CD4-positive, alpha-beta T cell treated with Interleukin-12 subunit alpha and Interleukin-12 subunit beta, for 1 hour (primary cell): ENCODE measurements at places on chromosomes 3 and 15.

- peak; percentile 68 for DNase-seq
These were observed 1.2 kb upstream of the LCTL start for GRCh38 chr15:66566963-66567531.

DNA sequence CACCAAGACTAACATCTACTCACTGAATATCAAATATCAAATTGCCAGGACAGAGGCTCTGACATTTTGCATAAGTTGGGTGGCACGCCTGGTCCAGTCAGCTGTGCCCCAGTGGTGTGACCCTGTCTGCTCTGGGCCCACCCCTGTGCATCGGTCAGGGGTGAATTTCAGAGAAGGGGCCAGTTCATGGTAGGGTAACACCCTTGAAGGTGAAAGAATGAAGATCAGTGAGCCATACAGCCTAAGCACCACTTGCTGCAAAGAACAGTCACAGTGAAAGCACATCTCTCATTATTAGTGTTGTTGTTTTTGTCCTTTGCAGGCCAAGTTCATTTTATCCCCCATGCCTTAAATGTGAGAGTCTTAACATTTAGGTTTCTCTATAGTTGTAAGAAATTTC, 86.8 kb downstream of the MYRIP start:
- no peak for DNase-seq

DNA sequence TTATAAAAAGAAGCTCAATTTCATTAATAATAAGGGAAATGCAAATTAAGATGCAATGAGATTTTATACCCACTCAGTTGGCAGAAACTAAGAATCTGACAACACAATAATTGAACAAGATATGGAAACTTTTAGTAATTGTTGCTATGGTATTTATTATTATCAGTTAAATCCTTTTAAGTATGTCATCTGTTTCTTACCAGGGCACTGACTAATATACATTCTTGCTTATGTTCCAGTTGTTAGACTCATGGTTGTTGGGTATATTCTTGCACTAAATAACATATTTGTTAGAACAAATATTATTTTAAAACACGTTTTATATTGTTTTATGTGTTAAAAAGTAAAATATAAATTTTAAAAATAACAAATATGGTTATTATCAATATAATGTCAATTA, 690.3 kb downstream of the MECOM start:
- DNase-seq = no peak

DNA sequence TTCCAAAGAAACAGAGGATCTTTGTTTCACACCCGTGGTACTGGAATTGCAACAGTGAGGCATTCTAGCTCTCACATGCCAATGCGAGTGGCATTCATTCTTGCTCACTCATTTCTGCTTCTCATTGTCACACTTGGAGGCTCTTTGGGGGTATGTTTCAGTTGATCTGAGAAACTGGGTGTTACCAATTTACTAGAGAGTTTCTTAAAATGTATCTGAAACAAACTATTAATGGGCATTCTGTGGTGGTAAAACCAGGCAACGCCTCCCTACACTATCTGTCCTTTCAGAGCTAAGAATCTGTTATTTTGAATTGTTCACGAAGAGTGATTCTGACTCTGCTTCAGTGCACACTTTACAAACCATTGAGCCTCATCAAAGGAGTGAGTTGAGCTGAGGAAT, 140.6 kb upstream of the BHLHE40 start:
- no peak for DNase-seq

- no peak for DNase-seq
These were observed 59.9 kb downstream of the MESD start for GRCh38 chr15:80929689-80930088.

DNA sequence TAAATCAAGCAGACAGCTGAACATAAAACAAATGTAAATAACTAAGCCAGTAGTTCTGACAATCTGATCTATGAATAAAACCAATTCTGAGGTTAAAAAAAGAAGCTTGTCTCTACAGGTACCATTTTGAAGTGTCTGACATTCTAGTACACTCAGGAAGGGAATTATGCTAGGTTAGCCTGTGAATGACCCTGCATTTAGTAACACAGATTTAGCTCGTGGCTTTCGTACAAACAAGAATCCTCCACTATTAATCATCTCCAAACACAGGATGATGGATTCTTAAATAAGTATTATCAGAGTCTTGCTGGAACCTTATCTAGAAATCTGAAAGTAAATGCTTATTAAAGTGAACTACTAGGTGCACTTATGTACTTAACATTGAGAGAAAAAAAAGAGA, 1120.1 kb downstream of the ROBO1 start:
- no peak for DNase-seq

GRCh38 chr3:197001972-197002700, 27.5 kb downstream of the MELTF start:
- no peak for DNase-seq

DNA sequence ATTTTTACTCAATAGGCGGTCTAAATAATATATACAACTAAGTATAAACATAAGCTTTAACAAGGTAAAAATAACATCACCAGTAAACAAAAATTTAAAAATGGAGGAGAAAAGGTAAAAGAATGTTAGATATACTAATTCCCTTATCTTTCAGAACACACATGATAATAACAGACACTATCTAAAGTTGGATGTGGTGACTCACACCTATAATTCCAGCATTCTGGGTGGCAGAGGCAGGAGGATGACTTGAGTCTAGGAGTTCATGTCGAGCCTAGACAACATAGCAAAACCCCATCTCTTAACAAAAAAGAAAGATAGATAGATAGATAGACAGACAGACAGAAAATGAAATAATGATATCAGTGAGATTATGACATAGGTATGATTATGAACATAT, 85.1 kb downstream of the STAG1 start:
- DNase-seq = no peak

DNA sequence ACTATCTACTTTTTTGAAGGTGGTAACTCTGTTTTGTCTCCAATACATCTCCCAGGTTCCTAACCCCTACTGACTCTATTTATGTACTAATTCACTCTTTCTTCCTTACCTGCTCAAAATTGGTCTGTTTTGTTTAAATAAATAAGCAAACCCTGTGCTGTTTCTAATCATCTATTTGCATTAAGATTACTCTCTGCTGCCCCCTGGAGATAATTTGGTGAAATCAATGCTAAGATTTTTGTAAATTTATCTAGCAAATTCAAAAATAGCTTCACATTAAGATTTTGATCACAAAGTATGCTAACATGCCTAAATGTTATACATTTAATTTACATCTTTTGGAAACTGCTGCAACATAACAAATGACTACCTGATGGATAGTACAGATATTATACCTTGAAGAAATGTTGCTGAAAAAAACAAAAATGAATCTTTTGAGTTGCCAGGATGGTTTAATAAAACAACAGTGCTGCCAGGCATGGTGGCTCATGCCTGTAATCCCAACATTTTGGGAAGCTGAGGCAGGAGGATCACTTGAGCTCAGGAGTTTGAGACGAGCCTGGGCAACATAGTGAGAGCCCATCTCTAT, 4.4 kb upstream of the CD200R1 start:
- peak; percentile 72 for DNase-seq

GRCh38 chr15:62770752-62771151, 271.8 kb upstream of the TPM1 start:
- no peak for DNase-seq

DNA sequence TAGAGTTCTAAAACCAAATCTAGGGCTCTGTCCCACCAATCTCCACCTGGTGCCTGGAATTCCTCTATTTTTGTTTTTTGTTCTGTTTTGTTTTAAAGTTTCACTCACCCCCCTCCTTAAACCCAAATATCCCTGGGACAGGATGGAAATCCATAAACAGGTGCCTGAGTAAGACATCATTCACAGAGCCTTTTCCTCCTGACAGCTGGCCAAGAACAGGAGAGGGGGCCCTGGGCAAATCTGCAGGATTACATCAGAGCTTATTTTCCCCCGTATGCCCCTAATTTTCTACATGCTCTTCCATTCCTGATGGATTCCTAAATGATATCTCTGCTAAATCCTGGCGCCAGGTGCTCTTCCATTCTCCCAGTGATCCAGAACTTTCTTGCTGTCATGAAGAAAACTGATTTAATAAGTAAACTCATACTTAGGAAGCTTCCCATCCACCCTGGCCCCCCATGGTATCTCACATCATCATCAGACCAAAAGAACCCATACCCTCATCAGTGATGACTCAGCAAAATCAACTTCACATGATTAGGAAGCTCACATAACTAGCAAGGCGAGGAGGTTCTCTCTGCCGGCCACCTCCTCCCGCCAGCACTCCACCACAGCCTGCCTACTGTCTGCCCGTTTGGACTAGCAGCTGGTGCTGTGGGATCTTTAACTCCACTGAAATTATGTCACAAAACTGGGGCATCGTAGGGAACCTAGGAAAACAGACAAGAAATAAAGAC, 61.0 kb downstream of the LIPC start:
- no peak for DNase-seq

GRCh38 chr15:46461416-46461815, 826.6 kb downstream of the SQOR start:
- DNase-seq = no peak
